ENCODE measurements at places on chromosomes 2 and 18.

- no peak for DNase-seq
Observed at GRCh38 chr18:66046032-66046602, 295.3 kb downstream of the CDH7 start.

DNA sequence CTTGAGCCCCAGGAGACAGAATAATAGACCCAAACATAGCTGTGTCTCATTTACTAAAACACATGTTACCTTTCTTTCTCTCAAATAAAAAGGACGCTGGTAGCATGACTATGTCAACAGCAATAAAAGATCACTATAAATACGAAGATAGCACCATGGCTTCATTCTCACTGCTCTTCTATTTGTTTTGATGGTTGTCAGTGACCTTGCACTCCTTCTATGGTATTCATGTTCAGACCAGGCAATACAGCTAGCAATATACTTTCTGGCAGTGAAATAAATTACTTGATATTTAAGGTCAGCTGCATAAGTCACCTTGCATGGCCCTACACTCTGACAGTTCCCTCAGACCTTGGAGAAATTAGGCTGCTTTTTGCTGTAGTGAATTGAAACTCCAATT, 263.2 kb upstream of the CDH7 start:
- DNase-seq: no peak

GRCh38 chr18:46042571-46043123, 29.4 kb downstream of the PSTPIP2 start:
- no peak for DNase-seq

- DNase-seq: no peak
Observed at GRCh38 chr2:135843671-135844070, 6.7 kb upstream of the LCT start.

DNA sequence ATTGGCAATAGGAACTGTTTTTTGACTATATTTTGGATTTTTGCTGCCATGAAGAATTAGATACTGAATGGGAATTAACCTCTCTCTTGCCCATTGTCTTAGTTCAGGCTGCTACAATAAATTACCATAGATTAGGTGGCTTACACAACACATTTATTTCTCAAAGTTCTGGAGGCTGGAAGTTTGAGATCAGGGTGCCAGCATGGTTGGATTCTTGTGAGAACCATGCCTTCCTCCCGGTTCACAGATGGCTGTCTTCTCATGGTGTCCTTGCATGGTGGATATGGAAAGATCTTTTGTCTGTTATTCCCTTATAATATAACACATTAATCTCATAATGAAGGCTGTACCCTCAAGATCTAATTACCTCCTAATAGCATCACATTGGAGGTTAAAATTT, 836.4 kb downstream of the SLC4A3 start:
- DNase-seq: no peak

DNA sequence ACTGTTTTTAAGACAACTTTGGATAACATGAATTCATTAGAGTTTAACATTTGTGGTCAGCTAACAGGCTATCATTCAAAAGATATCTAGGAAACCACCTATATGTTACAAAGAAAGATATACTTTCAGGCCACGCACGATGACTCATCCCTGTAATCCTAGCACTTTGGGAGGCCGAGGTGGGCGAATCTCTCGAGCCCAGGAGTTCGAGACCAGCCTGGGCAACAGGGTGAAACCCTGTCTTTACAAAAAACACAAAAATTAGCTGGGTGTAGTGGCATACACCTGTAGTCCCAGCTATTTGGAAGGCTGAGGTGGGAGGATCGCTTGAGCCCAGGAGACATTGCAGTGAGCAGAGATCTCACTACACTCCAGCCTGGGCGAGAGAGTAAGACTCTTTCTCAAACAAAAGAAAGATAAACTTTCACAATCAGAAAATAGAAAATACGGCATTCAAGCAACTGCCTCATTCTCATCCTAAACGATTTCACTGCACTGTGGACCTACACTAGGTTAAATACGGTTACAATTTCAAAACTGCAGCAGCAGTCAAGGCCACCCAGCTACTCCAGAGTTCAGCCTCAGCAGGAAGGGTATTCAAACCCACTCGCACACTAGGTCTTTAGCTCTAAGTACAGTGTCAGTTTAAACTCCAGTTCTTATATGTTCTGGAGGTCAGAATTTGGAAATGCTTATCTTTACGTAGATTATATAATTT, 250.0 kb upstream of the SLC39A10 start:
- no peak for DNase-seq

DNA sequence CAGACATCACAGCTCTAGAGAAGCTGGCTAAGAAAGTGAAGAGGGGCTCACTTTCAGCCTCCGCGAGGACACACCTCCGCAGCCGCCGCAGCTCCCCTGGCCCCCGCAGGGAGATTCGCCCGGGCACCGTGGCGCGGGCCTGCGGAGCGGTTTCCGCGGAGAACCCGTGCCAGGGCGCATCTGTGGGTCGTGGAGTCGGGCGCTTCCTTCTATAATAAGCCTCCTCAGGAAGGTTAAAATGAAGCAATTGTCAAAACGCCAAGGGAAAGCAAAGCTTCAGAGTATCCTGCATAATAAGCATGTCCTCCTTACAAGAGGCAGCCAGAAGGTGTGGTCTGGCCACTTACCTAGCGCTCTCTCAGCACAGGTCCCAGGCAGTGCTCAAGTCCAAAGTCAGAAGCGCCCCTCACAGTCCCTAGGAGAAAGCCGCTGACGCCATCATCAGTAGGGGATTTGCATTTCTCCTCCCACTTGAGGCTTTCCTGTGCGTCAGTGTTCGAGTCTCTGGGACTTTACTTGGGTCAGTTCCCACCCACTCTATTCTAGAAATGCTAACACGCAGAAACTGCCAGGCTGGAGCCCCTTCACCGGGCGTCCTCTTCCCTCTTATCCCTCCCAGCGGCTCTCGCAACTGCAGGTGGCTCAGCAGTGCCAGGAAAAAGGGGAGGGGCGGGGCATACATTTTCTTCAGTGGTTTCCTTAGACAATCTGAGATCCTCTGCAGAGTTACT, at the start of gene STAT4:
TSS of gene STAT4 (minus strand) at position 395 of the 731 bp plus-strand sequence. CDS start 2,791 bp downstream, outside the sequence.
- DNase-seq: peak; percentile 86

- DNase-seq: no peak
Observed at GRCh38 chr2:225270861-225271260, 128.6 kb upstream of the NYAP2 start.

DNA sequence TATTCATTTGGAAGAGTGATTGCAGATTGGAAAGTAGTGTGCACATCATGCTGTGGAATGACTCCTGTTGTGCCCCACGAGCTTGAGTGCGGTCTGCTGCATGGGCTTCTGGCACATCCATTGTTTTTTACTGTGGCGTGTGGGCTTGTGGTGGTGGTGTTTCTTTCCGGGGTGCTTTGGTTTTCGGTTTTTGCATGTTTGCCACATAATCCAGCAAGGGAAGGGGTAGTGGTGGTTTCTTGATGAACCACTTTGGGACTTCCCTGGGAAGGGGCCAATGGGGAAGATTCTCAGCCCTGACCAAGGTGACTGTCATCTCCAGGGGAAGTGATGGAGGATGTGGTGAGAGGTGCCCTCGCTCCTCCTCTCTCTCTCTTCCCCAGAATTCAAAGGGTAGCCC, 57.0 kb downstream of the COA5 start:
- DNase-seq: peak; percentile 71

DNA sequence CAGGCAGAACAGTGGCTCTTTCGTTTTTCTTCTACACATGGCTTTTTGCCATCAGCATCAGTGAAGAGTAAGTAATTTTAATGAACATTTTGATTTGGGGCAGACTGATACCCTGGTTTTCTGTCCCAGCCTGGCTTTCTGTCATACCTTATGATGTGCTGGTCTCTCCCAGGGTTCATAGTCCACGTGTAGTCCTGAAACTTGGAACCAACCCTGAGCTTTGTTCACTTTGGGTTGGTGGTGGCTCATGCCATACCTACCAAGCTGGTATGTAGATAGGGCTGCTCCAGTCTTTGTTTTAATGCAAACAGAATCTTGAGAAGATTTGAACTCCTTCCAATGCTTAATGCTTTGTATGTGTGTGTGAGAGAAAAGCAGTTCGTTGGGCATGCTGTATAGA, 4.9 kb downstream of the COPS7B start:
- DNase-seq: no peak

GRCh38 chr18:79681484-79682387, 2.1 kb downstream of the CTDP1 start:
- DNase-seq: peak; percentile 84

- DNase-seq: no peak
Observed at GRCh38 chr2:118609138-118609537, 238.3 kb downstream of the EN1 start.

- DNase-seq: no peak
Observed at GRCh38 chr18:43542016-43542415, 264.7 kb upstream of the SYT4 start.

GRCh38 chr2:100136310-100136709, 6.1 kb downstream of the AFF3 start:
- no peak for DNase-seq

- no peak for DNase-seq
Observed at GRCh38 chr2:119240311-119241204, 16.9 kb downstream of the STEAP3 start.

DNA sequence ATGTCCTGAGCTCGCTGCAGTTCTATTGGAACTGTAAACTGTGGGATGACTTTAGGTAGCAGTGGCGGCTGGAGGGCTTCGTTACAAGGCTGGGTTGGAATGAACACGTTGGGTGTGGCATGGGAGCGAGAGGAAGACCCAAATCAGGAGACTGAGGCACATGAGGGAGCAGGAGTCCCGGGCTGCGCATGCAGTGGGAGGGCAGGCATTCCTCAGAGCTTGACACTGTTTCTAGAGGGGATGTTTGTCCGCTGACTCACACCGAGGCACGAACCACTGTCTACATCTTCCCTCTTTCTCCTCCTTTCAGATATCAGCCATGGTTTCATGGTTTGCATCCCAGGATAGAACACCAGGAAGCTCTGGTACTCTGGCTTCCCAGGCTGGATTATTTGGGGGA, 40.6 kb upstream of the LAMA1 start:
- DNase-seq: no peak

DNA sequence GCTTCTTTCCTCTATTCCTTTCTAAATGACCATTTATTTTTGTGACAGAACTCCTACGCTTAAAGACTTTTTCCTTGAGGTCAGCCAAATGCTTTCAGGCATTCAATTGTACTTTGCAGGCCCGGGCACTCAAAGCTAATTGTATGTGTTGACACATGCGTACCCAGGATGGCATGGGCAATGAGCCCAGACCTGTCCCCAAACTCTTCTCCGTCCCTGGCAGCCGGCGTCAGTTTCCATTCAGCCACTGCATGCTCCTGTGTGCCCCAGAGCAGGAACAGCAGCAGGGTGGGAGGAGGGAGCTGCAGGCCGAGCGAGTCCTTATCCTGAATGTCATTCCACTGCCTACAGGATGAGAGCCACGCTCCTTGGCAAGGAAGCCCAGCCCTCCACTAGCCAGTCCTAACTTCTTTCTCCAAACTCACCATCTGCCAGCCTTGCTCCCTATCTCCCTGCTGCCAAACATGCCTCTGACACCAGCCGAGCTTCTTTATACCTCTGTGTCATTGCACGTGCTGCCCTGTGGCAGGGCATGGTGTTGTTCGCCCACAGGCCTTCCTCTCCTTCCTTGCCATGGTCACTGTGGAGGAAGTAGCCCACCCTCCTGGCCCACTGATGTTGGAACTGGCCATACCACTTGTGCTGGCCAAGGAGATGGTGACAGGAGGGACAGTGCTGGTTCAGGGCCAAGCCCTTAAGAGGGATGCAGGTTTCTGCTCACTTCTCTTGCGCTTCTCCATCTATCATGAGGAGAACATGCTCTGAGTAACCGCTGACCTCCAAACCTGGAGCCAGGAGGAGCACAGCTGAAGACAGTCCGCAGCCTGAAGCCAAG, 116.9 kb upstream of the FHL2 start:
- DNase-seq: no peak

DNA sequence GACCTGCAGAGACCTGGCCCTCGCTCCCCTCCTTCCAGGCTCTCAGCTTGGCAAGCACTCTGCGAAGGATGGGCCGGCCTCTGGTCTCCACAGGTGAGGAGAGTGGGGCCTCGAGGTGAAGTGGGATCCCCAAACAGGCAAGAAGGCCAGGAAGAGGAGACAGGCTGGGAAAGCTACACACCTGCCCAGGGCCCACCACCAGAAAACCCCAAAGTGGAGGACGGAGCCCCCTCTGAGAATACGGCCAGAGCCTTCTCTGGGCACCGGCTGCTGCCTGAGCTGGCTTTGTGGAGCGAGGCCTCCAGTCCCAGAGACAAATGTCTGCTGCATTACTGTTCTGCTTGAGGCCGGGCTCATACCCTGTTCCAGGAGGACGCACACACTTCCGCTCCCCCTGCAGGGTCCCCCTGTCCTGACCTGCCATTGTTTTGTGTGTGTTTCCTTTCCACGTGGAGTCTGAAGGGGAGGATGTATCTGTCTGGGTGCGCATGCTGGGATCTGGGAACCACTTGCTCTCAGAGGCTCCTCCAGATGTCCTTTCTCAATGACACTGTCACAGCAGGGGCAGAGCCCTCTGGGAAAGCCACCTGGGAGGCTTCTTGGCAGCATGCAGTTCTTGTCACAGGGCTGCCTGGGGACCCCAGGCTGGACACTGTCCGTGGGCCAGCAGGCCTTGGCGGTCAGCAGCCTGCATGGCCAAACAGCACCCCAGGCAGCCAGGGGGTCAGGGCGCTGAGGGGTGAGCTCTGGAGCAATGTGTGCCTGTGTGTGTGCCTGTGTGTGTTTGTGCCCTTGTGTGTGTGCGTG, 20.8 kb downstream of the KCNF1 start:
- DNase-seq: no peak

- no peak for DNase-seq
Observed at GRCh38 chr2:176584333-176584732, 315.1 kb downstream of the MTX2 start.

- no peak for DNase-seq
Observed at GRCh38 chr18:57727952-57728807, 74.9 kb downstream of the ATP8B1 start.

GRCh38 chr2:40540026-40540425, 88.1 kb upstream of the SLC8A1 start:
- no peak for DNase-seq

DNA sequence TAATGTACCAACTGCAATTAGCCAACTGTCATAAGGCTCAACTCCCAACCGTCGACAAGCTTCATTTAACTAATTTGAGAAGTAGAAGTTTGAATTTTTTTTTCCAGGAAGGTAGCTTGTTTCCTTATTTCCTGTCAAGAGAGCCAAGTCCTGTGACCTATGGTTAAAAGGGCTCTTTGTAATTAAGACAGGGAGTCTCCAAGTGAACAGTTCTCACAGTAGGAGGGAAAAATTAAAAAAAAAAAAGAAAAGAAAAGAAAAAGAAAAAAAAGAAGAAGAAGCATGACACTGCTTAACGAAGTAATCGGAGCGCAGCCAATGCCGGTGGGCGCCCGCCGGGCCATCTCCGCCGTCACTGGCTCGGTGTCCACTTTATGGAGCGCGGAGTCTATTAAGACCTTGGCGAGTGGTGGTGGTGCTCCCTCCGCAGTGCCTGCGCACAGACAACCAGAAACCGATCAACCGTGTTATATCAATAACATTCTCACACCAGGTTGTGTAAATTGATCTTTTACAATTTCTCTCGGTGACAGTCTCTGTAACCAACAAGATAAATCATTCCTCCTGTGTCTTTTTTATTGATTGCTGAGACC, 197.2 kb upstream of the POU3F3 start:
- DNase-seq: no peak

DNA sequence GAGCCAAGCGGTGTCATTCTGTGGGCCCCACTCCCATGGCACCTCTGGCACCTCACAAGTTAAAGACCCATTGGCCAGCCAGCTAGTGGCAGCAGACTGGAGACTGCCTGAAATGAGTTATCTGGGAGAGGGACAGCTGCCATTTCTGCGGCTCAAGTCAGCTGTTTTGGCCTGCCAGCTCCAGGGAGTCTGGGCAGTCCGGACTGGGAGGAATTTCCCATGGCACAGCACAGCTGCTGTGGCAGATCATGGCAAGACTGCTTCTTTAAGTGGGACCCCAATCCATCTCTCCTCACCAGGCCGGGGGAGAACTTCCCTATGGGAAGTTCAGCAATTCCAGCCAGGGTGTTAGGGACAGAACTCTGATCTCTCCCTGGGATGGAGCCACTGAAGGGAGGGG, 2187.6 kb upstream of the CELF4 start:
- no peak for DNase-seq

Data from activated CD8-positive, alpha-beta memory T cell treated with anti-CD3 and anti-CD28 coated beads, Interleukin-2, amount 50 U/mL, for 48 hours (primary cell).